ENCODE measurements at places on chromosomes 2 and 18. TPM values are rescaled to one million over a fixed set of nuclear protein-coding genes. Genes with fewer than 3 reads are reported as not detected.
A peak's percentile ranks its signal among the peaks of the same experiment; 100 is the strongest.

DNA sequence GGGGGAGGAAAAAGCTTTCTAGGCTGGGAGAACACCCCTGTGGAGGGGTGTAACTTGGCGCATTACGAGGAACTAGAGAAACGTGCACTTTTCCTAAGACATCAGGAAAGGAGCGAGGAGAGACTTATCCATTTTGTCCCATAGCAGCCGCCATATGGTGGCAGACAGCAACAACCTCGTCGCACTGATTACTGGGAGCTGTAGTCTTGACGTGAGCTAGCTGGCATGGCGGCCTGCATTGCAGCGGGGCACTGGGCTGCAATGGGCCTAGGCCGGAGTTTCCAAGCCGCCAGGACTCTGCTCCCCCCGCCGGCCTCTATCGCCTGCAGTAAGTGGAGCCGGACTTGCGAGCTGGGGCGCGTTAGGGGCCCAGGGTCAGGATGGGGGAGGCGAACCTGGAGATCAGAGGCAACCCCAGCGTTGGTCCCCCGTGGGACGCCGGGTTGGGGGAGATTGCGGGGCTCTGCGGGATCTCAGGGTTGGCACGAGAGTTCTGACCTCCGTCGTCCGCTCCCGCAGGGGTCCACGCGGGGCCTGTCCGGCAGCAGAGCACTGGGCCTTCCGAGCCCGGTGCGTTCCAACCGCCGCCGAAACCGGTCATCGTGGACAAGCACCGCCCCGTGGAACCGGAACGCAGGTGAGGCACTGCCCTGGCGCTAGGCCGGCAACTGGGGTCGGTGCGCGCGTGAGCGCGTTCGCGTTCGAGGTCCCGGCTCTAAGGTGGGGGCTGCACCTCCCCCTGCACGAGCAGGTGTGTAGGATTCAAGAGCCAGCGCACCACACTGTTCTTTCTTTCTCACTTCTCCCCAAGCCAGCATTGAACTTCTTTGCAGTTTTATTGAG lies at the start of gene MRPL19:
MRPL19 (plus strand) TSS at position 201 of the 843 bp plus-strand sequence; CDS start at position 226, 25 bp downstream.
- peak within 1 kb of the TSS; percentile 86 for H3K27ac ChIP-seq
- H3K36me3 ChIP-seq = peaks cover 17% of the 10 kb centered on the region
- peaks cover 23% of the 10 kb centered on the region for H3K4me1 ChIP-seq
- peak; percentile 93 for DNase-seq
- peak within 1 kb of the TSS; percentile 94 for H3K4me3 ChIP-seq
- H3K27me3 ChIP-seq = peaks cover 1% of the 10 kb centered on the region

GRCh38 chr2:8488001-8488738 lies 193.7 kb upstream of the ID2 start:
- H3K4me1 ChIP-seq = no peaks in the 10 kb centered on the region
- H3K4me3 ChIP-seq = no peak overlapping the region
- H3K36me3 ChIP-seq = no peaks in the 10 kb centered on the region
- peaks cover 8% of the 10 kb centered on the region for H3K27me3 ChIP-seq

GRCh38 chr2:236663287-236664101 lies 93.9 kb downstream of the ACKR3 start:
- peak overlapping the region; percentile 52 for H3K4me3 ChIP-seq
- H3K4me1 ChIP-seq = peaks cover 38% of the 10 kb centered on the region
- H3K36me3 ChIP-seq = peaks cover 7% of the 10 kb centered on the region

GRCh38 chr2:6855860-6856547 lies 9.7 kb downstream of the CMPK2 start:
- H3K27ac ChIP-seq = no peak overlapping the region
- H3K4me3 ChIP-seq = no peak overlapping the region
- H3K27me3 ChIP-seq = no peaks in the 10 kb centered on the region
- no peak for DNase-seq
- H3K4me1 ChIP-seq = no peaks in the 10 kb centered on the region

- H3K4me3 ChIP-seq = no peak overlapping the region
- H3K27me3 ChIP-seq = no peaks in the 10 kb centered on the region
- DNase-seq = no peak
- H3K27ac ChIP-seq = no peak overlapping the region
Observed at GRCh38 chr18:79453816-79454735, 58.3 kb downstream of the NFATC1 start.

DNA sequence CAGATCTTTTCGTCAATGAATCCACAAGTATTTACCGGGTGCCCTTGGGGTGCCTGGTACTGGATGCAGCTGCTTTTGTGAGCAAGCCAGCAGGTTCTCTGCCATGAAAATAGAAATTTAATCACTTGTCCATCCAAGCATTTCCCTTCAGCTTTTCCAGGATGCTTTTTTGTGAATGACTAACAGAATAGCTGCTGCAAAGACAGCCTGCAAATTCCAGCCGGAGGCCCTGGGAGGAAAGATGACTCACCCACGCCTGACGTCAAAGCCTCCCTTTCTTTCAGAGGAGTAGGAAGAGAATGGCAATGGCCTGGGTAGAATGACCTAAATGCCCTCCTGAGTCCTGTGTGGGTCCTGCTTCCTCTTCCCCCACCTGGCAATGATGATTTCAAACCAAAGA lies 111.9 kb downstream of the AP1S3 start:
- peak overlapping the region; percentile 95 for H3K27ac ChIP-seq
- H3K4me3 ChIP-seq = peak overlapping the region; percentile 71
- no peaks in the 10 kb centered on the region for H3K36me3 ChIP-seq

DNA sequence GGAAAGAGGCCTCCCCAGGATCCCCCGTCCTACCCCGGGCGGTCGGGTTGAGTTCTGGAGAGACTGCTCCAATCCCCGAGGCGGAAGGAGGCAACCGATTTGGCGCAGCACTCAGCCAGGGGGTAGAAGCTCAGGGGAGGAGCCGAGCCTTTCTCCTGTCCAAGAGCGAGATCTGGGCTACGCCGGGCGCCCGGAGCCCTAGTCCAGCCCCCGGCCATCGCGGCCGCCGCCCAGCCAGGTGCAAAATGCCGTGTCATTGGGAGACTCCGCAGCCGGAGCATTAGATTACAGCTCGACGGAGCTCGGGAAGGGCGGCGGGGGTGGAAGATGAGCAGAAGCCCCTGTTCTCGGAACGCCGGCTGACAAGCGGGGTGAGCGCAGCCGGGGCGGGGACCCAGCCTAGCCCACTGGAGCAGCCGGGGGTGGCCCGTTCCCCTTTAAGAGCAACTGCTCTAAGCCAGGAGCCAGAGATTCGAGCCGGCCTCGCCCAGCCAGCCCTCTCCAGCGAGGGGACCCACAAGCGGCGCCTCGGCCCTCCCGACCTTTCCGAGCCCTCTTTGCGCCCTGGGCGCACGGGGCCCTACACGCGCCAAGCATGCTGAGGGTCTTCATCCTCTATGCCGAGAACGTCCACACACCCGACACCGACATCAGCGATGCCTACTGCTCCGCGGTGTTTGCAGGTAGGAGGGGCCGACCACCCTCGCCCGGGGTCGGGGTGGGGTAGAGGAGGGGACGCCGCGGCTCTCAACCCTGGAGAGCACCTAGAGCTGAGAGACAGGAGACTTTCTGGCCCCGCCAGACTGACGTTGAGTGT lies at the start of gene DYSF:
DYSF (plus strand) TSS at position 158 of the 817 bp plus-strand sequence.
- H3K4me3 ChIP-seq = peak within 1 kb of the TSS; percentile 68
- peaks cover 33% of the 10 kb centered on the region for H3K4me1 ChIP-seq
- peaks cover 25% of the 10 kb centered on the region for H3K27me3 ChIP-seq
- H3K27ac ChIP-seq = no peak within 1 kb of the TSS

DNA sequence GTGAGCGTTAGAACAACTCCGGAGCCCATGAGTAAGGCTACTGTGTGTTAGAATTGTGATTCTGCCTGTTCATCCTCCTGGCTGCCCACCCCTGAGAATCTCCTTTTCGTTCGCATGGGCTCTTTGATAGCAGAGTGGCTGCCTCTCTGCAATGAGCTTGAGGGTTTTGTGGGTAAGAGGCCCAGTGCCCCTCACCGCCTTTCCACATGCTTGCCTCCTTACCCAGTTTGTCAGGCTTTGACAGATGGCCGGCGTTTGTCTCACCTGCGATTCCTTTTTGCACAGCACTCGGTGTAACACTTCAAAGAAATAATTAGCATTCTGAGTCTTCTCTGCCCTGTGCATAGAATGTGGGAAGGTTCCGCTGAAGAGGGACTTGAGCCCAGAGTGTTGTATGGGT lies 138.0 kb downstream of the RHBDD1 start:
- H3K4me3 ChIP-seq = no peak overlapping the region
- DNase-seq = no peak
- H3K27me3 ChIP-seq = peaks cover 2% of the 10 kb centered on the region
- H3K4me1 ChIP-seq = peaks cover 70% of the 10 kb centered on the region
- no peak overlapping the region for H3K27ac ChIP-seq
- peaks cover 37% of the 10 kb centered on the region for H3K36me3 ChIP-seq

- H3K27me3 ChIP-seq = peaks cover 4% of the 10 kb centered on the region
- H3K27ac ChIP-seq = no peak overlapping the region
- H3K4me1 ChIP-seq = peaks cover 6% of the 10 kb centered on the region
- H3K4me3 ChIP-seq = no peak overlapping the region
Observed at GRCh38 chr18:27600245-27600644, 415.1 kb upstream of the CHST9 start.

GRCh38 chr18:23884681-23885375 lies 129.7 kb upstream of the TTC39C start:
- no peak overlapping the region for H3K4me3 ChIP-seq
- H3K4me1 ChIP-seq = peaks cover 12% of the 10 kb centered on the region
- no peak overlapping the region for H3K27ac ChIP-seq

- H3K4me3 ChIP-seq = no peak overlapping the region
- H3K27me3 ChIP-seq = no peaks in the 10 kb centered on the region
- peaks cover 12% of the 10 kb centered on the region for H3K4me1 ChIP-seq
- no peak overlapping the region for H3K27ac ChIP-seq
- H3K36me3 ChIP-seq = peaks cover 14% of the 10 kb centered on the region
- no peak for DNase-seq
Observed at GRCh38 chr2:168603439-168603961, 147.4 kb downstream of the CERS6 start.

Gene ASB18
- not detected for total RNA-seq

Gene CXCR2
- total RNA-seq = not detected

Gene MFF
- total RNA-seq = 73.6 TPM

Gene BCL2
- 0.24 TPM for total RNA-seq

Gene DSG1
- total RNA-seq = not detected

Data from HFFc6 (cell line).